Right cardiac atrium (tissue), 5 donors: ENCODE measurements at places on chromosomes 4 and X.

- DNase-seq, result no peak
These were observed 220.5 kb upstream of the RPS6KA3 start for GRCh38 chrX:20487227-20487626.

DNA sequence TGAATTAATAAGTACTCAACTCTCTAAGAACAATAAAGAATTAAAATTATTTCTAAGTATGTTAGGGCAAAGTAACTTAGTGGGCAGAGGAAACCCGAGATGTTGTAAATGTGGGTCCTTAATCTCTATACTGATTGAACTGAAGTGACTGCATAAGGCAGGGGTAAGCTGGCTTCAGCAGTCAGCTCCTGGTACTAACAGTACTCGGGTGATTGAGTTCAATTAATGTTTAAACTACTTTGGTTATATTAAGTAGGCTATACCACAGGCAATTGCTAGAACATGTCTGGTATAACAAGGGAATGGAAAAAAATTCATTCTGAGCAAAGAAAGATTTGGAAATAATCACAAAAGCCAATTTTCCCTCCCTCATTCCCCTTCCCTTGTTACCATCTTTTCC is 90.7 kb downstream of the LNX1 start:
- DNase-seq, result no peak

DNA sequence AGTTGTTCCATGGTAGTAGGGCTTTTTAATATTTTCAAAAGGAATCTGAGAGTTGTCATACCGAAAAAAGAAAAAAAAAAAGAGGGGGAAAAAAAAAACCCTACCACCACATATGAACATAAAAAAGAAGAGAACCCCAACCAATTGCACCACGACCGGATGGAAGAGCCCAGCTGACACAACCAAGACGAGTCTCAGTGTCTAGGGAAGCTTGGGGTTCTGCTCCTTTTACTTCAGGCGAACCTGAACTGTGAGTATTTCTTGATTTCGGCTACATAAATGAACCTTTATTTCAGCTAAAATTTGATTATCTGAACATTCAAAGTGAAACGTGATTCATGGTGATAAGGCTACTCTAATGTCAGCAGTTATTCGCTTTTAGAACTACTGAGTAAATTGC is at the start of gene GPR34:
Gene GPR34, plus strand, starts transcription at position 139 of the 400 bp plus-strand sequence. CDS start 6,661 bp downstream, outside the sequence.
- no peak for DNase-seq

DNA sequence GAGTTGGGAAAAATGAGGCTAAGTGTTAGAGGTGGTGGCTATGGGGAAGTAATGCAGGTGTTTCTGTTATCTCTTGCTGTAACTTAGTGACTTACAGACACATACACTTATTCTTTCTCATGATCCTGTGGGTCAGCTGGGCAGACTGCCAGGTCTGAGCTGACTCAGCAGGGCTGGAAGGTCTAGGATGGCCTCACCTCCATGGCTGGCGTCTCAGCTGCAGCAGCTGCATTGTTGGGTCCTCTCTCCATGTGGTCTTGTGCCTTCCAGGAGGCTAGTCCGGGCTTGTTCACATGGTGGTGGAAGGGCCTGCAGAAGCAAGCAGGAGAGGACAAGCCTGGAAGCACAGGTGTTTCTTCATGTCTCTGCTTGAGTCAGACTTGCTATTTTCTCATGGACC is 172.7 kb downstream of the NHS start:
- peak; percentile 37 for DNase-seq

- DNase-seq, result no peak
These were observed 172.0 kb downstream of the FBXO8 start for GRCh38 chr4:174111422-174111821.

DNA sequence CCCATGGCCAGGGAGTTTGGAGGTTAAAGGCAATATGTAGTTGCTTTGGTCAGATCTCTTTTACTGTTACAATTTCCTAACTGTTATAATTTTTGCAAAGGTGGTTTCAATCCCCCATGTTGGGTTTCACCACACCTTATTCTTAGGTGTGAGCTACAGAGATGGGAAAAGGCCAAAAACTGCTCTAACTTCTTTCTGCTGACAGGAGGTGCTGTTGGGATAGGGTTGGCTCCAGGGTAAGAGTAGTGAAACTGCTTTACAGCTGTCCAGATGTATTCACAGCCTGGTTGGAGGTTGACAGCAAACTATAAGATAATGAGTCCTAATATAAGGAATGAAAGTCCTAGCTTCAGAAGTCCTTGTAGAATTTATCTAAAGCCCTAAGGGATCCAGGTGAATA is 181.3 kb upstream of the TEX13D start:
- no peak for DNase-seq

DNA sequence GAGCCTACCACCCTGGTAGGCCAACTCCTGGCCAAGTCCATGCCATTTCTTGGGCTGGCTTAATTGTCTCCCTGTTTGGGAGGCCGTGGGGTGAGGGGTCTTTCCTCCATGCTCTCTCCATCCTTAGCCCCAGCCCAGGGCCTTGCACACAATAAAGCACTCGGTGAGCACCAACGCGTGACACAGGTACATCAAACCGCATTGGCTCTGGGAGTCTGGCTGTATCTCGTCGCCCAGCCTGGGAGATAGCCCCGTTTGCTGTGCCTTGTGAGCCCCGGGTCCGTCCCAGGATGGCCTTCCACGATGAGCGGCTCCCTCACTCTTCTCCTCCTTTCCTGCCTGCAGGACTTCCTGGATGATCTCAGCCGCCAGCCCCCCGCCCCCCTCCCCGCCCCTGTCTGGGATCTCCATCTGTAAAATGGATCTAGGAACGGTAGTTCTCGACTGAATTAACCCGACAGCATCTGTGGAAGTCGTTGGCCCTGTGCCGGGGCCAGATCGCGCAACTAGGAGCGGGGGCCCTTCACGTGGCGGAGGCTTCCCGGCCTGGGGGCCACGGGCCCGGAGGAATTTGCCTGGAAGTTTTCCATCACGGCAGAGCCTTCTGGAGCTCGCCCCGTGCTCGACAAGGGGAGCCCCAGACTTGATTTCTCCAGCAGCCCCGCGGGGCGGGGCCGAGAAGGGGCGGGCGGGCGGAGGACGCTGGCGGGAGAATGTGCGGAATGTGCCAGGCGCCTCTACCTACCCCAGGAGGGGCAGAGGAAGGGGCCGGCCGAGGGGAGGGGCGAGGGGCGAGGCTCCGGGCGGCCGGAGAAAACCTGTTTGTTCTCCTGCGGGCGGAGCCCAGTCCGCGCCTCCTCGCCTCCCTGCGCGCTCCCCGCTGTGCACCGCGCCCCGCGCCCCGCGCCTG is at the start of gene ZNF185:
Gene ZNF185, plus strand, starts transcription at position 846 of the 910 bp plus-strand sequence. CDS start 16,423 bp downstream, outside the sequence.
- peak; percentile 55 for DNase-seq

DNA sequence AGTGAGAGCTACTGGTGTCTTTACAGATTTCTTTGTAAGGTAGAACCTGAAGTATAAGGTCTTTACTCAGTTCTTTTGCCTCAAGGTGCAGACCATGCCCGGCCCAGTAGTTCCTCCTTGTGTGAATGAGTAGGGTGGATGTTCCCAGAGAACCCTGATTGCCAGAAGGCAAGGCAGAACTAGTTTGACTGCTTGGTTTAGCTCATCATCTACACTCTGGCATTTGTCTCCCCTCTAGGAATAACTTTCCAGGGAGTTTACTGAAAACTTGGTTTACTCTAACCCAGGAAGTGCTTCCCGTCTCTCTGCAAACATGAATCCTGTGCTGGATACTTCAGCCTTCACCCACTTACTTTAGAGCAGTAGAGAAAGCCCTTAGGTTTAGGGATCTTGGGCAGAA is 29.1 kb downstream of the MCUB start:
- DNase-seq, result no peak
